ENCODE measurements at places on chromosomes 5 and 9.
A peak's percentile ranks its signal among the peaks of the same experiment; 100 is the strongest.

- DNase-seq: no peak
Measured at GRCh38 chr5:57601996-57602395, 119.4 kb upstream of the ACTBL2 start.

DNA sequence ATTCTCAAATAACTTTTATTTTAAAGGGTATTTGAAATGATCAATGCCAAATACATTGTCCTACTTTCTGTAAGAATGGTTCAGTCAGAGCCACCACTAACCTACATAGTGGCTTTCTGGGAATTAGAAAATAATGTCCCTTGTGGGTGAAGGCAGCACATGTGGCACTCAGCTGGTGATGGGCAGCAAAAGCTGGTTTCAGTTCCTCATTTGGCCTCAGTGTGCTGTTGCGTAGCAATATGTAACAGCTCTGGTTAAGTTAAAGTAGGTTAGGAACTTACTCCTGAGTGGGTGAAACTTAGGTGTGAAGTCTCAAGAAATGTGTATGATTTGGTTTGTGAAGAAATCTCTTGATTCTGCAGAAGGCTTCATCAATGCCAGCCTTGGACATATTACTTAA, 99.6 kb upstream of the SPEF2 start:
- DNase-seq: peak; percentile 1

- no peak for DNase-seq
Measured at GRCh38 chr5:11602298-11602697, 301.9 kb downstream of the CTNND2 start.

DNA sequence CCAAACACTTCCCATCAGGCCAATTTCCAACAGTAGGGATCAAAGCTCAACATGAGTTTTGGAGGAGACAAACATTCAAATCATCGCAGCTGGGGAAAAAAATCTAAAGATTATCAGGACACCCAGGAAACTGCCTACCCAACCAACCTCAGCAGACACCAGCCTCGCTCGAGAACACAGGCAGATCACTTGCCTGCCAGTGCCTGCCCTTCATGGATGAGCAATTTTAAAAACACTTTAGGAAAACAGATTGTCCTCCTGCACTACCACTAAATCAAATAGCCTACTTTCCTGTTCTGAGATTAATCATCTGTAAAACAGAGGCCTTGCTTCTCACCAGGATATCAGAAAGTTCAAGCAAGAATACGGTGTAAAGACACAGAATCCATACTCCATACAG, 14.7 kb upstream of the TMEM174 start:
- no peak for DNase-seq

DNA sequence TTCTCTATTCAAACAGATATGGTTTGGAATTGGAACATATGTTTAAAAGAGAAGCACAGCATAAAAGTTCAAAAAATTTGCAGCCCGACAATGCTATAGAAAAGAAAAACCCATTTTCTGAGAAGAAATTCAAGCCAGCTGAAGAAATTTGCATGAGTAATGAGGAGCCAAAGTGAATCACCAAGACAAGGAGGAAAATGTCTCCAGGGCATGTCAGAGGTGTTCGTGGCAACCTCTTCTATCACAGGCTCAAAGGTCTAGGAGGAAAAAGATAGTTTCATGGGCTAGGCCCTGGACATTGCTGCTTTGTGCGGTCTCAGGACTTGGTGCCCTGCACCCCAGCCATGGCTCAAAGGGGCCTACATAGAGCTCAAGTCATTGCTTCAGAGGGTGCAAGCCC, 134.8 kb upstream of the ADAMTS16 start:
- no peak for DNase-seq

DNA sequence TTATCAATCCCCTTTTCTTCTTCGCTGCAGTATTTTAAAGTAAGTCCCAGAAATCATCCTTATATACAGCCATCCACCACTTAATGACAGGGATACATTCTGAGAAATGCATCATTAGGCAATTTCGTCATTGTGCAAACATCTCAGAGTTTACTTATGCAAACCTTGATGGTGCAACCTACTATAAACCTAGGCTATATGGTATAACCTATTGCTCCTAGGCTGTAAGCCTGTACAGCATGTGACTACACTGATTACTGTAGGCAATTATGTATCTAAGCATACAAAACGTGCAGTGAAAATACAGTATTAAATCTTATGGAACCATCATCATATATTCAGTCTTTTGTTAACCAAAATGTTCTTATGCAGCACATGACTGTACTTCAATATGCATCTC, 36.8 kb downstream of the SAXO1 start:
- no peak for DNase-seq

GRCh38 chr9:121651295-121652020, at the start of gene DAB2IP:
TSS of gene DAB2IP (plus strand) at chr9:121651634. CDS start at chr9:121651776, 142 bp downstream.
- DNase-seq: no peak

DNA sequence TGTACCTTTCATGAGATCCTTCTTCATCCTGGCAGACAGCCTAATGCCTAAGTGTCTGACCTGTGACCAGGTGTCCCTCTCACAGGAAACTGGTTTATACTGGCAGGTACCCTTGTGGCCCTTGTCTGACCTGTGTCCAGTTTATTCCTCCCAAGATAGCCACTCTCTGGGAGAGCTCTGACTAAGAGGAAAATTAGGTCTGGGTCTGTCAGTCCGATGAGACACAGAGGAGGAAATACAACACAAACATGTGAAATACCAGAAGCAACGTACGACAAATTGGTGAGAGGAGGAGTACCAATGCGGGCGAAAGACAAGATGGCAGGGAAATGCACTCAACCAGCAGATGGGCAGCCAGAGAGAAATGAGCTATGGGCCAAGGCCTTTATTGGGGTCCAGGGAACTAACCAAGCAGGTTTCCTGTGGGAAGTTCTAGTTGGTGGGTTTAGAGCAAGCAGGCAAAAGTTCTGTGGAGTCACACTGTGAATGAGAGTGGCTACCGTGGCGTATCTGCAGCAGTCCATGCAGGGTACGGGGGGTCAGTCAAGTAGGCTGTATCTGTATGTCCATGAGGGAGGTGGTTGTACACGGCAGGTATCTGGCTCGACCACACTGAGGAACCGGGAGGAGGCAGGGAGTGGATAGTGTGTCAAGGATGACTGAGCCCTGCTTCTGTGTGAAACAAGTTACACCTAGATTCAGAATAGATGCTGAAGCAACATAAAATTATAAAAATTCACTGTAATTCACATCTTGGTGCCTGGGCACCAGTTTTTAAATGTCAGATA, 109.0 kb downstream of the MLLT3 start:
- DNase-seq: no peak

- no peak for DNase-seq
Measured at GRCh38 chr9:82991671-82992070, 71.3 kb downstream of the RASEF start.

DNA sequence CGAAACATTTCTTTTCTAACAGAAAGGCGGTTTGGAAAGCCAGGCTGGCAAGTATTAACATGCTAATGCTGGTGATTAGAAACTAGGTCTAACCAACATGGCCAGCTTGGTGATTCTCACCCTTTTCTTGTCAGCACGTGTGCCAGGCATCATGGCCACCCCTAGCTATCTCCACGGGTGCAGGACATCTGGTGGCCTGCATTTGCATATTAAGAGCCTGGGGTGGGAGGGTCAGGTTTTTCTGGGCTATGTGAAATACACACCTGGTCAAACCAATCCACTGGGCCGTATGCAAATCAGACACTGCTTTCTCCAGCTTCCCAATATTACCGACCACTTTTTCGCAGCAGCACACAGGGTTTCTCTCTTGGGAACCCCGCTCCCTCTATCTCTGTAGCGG, 612.1 kb downstream of the PTPRD start:
- no peak for DNase-seq

GRCh38 chr9:114417511-114417910, 29.7 kb upstream of the AKNA start:
- DNase-seq: no peak

- no peak for DNase-seq
Measured at GRCh38 chr5:94469894-94470329, 148.5 kb downstream of the KIAA0825 start.

GRCh38 chr9:129368444-129368978, 190.4 kb upstream of the IER5L start:
- no peak for DNase-seq

GRCh38 chr5:139188558-139189270, 9.5 kb downstream of the SIL1 start:
- no peak for DNase-seq

GRCh38 chr5:78600687-78601414, 47.7 kb downstream of the LHFPL2 start:
- DNase-seq: no peak
